T-helper 9 cell (primary cell): ENCODE measurements at places on chromosomes 11 and 22.
A peak's percentile ranks its signal among the peaks of the same experiment; 100 is the strongest.

GRCh38 chr22:28741200-28741784 lies 328 bp downstream of the CHEK2 start:
- no peak for DNase-seq

- DNase-seq = no peak
Measured at GRCh38 chr11:118572981-118573550, 857 bp downstream of the ARCN1 start.

- no peak for DNase-seq
Measured at GRCh38 chr11:10650630-10651029, 42.9 kb downstream of the IRAG1 start.

DNA sequence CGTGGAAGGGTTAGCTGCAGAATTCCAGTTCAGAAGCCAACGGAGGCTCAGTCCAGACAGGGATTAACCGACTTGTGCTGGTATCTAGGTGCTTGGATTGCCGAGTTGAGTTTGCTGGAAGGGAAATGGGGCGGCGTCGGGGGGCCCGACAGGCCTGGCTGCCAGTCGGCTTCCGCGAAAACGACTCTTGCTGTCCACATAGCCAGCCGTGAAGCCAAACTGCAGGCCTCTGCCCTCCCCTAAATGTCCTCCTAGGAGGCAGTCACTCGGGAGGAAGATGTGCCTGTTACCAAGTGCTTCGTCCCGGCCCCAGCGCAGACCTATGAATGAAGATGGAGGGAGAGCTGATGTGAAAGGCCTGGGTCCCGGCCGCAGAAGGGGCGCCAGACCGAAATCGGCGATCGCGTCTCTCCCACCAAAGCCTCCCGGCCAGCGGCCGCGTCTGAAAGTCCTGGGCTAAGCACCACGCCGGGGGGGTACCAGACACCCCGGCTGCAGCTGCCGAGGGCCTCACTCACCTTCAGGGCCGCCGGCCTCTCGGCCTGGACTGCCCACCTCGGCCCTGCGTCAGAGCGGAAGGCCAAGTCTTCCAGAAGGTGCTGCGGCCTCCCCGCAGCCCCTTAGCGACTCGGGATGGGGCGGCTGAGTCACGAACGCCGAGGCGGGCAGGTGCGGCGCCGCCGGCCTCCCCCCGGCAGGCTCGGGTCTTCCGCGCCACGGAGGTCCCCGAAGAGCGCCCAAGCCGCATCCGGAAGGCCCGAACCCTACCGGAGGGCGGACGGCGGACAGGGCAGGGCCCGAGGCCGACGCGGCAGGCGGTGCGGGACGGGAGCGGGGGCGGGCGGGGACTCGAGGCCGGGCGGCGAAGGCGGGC lies 7.5 kb downstream of the DPAGT1 start:
- peak; percentile 43 for DNase-seq

- no peak for DNase-seq
Measured at GRCh38 chr11:46337626-46338345, 9.5 kb upstream of the DGKZ start.

DNA sequence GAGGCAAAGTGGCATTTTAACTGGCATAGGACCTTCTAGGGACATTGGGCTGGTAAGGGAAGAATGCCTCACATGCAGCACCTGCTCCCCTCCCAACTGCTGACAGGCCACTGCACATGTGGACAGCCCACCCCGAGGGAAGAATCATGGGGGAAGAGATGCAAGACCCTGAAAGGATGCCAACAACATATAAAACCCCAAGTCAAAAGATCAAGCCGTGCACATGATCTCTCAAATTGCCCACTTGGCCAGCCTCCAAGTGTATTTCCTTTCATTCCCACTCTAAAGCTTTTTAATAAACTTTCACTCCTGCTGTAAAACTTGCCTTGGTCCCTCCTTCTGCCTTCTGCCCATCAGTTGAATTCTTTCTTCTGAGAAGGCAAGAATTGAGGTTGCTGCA lies 947.8 kb upstream of the CCDC90B start:
- no peak for DNase-seq
